Heart left ventricle (tissue), 16 donors: ENCODE measurements at places on chromosomes 13 and 19. TPM values are rescaled to one million over a fixed set of nuclear protein-coding genes. Genes with fewer than 3 reads are reported as not detected.
A peak's percentile ranks its signal among the peaks of the same experiment; 100 is the strongest.

The ZSCAN1 gene
- not detected for total RNA-seq

The AZU1 gene
- not detected for total RNA-seq

The ASF1B gene
- total RNA-seq, result 0.90 TPM

The EXOSC5 gene
- 12.8 TPM for total RNA-seq

GRCh38 chr19:38370299-38370698 is 4.1 kb upstream of the PSMD8 start:
- H3K27ac ChIP-seq, result no peak overlapping the region
- H3K36me3 ChIP-seq, result no peaks in the 10 kb centered on the region
- H3K4me1 ChIP-seq, result no peaks in the 10 kb centered on the region
- no peak for DNase-seq
- H3K4me3 ChIP-seq, result no peak overlapping the region

GRCh38 chr19:46113726-46114125 is 10.8 kb downstream of the IGFL3 start:
- no peaks in the 10 kb centered on the region for H3K27me3 ChIP-seq
- no peak overlapping the region for H3K4me3 ChIP-seq
- no peaks in the 10 kb centered on the region for H3K36me3 ChIP-seq

DNA sequence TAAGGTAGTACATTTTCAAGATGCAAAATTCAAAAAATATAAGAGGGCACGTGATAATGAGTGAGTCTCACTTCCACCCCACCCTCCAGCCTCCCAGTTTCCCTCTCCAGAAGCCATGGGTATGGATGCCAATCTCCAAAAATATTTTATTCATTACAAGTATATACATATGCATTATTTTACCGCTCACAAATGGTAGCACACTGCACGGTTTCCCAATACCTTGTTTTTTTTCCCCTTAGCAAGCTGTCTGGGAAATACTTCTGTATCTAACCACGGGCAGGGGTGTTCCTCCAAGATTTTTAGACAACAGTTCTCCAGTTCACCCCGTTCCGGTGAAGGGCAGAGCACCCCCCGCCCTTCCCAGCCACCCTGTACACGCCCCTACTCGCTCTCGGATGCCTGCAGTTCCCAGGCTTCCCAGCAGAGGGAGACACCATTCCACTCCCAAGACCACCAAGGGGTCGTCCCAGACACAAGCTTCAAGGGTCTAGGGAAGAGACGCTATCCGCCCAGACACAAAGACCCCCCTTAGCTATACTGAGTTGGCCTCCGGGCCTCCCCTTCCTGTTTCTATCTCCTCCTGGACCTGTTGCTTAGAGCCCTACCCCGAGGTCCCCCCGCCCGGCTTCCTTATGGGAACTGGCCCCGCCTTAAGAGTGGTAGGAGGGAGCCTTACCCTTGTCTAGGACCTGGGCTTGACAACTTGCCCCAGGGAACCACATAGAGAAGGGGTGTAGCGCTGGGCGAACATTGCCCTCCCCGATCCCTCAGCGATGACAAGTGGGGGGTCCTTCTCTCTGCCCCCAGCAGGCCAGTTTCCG is 1.1 kb upstream of the FXYD3 start:
- no peaks in the 10 kb centered on the region for H3K36me3 ChIP-seq
- peaks cover 10% of the 10 kb centered on the region for H3K4me1 ChIP-seq
- H3K27me3 ChIP-seq, result peaks cover 2% of the 10 kb centered on the region
- peak overlapping the region; percentile 19 for H3K27ac ChIP-seq
- peak overlapping the region; percentile 42 for H3K4me3 ChIP-seq
- no peak for DNase-seq

DNA sequence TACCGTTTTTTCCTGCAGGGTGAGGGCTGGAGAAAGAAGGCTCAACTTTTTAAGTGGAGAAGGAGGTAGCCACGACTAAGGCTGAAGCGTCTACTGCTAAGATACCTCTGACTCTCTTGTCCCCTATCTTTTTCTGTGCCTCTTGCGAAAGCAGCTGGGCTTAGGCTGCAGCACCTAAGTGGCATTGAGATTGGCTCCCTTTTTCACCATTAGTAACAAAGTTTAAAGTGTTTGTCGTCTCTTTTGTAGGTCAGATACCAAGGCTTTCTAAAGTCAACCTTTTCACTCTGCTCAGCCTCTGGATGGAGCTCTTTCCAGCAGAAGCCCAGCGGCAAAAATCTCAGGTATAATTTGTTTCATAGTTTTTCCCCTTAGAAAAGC is 887 bp downstream of the CDADC1 start:
- H3K36me3 ChIP-seq, result no peaks in the 10 kb centered on the region
- peak overlapping the region; percentile 97 for H3K4me3 ChIP-seq
- H3K4me1 ChIP-seq, result no peaks in the 10 kb centered on the region
- H3K27ac ChIP-seq, result peak overlapping the region; percentile 93
- no peaks in the 10 kb centered on the region for H3K27me3 ChIP-seq

DNA sequence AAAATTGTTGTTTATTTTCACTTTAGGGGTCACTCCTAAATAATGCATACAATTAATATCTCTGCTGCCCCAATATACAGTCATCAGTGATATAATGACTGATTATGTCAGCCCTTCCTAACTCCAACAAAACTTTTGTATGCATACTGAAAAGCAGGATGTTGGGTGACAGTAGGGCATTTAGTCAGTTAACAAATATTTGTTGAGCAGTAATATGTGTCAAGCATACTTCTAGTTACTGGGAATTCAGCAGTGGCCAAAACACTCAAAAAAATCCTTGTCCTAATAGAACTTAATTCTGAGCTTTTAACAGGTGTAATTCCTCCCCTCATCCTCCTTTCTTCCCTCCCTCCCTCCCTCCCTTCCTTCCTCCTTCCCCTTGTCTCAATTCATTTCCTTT is 560.7 kb upstream of the KLHL1 start:
- H3K4me1 ChIP-seq, result no peaks in the 10 kb centered on the region
- H3K27me3 ChIP-seq, result no peaks in the 10 kb centered on the region
- H3K36me3 ChIP-seq, result no peaks in the 10 kb centered on the region
- no peak overlapping the region for H3K27ac ChIP-seq
- no peak overlapping the region for H3K4me3 ChIP-seq

GRCh38 chr19:51710163-51710562 is 13.6 kb downstream of the HAS1 start:
- H3K36me3 ChIP-seq, result no peaks in the 10 kb centered on the region
- no peak overlapping the region for H3K4me3 ChIP-seq
- no peaks in the 10 kb centered on the region for H3K27me3 ChIP-seq
- DNase-seq, result no peak
